ENCODE measurements at places on chromosomes 1 and 21. TPM values are rescaled to one million over a fixed set of nuclear protein-coding genes. Genes with fewer than 3 reads are reported as not detected.

Gene HES2
- 0.16 TPM for total RNA-seq

Gene DCDC2B
- not detected for total RNA-seq

Gene C4BPB
- not detected for total RNA-seq

Gene OLFML2B
- 0.94 TPM for total RNA-seq

Gene VASH2
- 35.9 TPM for total RNA-seq

Gene GBP3
- total RNA-seq = 0.94 TPM

Gene CLCA4
- not detected for total RNA-seq

Gene S1PR1
- 21.2 TPM for total RNA-seq

DNA sequence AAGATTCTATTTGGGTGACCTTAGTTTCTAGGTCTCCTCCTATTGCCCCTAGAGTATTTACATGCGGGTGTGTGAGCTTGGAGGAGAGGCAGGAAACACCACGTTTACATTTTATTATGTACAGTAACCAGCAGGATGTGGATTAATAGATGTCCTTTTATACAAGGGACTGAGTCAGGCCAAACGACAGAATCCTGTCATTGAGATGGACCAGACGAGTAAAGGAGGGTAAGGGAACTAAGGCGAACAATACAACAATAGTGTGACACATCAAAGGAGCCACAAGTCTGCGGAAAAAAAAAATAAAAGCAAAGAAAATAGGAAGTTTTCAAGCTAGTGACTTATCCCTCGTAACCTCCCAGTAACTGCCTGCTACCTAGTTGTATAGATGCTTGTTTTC is 151.1 kb downstream of the GABPA start:
- DNase-seq = no peak

DNA sequence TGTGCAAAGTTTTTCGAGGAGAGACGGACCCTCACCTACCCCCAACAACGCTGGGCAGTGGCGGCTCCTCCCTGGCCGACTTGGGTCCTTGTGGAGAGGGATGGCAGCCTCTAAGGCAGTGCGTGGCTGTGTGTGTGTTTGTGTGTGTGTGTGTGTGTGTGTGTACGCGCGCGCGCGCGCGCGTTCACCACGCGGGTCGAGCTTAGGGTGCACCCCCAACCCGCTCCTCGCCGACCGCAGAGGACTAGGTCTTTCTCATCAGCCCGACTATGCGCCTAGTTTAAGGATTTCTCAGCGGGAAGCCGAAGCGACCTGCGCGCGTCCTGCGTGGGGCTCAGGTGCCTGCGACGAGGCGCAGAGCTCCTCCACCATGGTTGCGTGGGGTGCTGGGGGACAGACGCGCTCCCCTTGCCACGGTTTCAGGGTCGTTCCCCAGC is 940 bp downstream of the SOX13 start:
- no peak for DNase-seq

DNA sequence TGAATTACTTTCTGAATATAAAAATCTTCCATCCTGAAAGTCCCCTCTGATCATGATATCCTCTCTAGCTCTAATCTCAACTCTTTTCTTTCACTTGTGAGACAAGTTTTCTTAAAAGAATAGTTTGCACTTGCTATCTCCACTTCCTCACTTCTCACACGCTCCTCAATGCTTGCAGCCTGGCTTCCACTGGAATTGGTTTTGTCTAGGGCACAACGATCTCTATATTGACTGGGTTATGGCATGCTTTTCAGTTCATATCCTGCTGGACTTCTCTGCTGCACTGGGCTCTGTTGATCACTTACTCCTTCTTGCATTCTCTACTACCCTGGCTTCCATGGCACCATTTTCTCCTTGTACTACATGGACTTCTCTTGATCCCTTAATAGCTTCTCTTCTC is 474 bp downstream of the FCRLA start:
- DNase-seq = no peak

DNA sequence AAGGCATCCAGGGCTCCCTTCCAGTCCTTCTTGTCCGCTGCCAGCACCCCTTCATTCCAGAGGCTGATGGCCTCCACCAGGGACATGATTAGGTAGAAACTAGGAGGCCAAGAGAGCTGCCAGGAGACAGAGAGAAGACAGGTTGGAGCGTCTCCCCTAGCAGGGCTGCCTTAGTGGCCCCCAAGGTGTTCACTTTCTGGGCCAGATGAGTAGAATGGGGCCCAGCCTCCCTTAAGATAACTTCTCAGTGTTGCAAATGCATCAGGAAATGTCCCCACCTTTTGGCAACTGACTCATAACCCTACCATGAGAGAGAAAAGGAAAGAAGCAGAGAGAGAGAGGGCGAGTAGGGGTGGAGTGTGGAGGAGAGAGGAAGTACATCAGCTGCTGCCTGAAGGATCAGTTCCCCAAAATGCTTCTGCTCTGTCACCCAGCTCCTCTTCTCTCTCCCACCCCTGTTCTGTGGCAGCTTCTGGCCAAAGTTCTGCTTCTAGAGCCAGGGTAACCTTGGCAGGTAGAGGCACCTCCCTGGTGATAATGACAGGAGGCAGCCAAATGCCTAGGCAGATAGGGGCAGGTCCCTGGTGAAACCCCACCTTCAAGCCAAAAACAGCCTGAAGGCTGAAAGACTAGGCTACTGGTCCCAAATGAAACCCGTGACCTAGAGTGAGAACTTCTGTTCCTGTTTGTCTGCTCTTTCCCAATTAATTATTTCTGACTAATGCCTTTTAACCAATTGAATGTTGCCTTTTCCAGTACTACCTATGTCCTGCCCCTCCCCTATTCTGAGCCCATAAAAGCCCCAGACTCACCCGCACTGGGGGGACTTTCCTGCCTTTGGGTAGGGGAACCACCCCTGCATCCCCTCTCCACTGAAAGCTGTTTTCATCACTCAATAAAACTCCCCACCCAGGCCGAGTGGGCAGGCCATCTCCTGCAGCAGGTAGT is at the start of gene NCF2:
Gene NCF2 (minus strand): TSS at position 216 of the 948 bp plus-strand sequence. CDS start 130 bp downstream, at position 86.
- no peak for DNase-seq

DNA sequence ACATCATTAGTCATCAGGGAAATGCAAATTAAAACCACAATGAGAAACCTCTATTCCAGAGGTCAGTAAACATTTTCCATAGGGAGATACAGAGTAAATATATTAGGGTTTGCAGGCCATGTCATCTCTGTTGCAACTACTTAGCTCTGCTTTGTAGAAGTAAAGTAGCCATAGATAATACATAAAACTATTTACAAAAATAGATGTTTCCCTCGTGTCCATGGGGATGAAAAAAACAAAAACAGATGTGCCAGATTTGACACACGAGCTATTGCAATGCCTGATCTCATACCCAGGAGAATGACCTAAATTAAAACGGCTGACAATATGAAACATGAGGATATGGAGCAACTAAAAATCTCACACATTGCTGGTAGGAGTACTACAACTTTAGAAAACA is 17.3 kb downstream of the LTN1 start:
- no peak for DNase-seq

DNA sequence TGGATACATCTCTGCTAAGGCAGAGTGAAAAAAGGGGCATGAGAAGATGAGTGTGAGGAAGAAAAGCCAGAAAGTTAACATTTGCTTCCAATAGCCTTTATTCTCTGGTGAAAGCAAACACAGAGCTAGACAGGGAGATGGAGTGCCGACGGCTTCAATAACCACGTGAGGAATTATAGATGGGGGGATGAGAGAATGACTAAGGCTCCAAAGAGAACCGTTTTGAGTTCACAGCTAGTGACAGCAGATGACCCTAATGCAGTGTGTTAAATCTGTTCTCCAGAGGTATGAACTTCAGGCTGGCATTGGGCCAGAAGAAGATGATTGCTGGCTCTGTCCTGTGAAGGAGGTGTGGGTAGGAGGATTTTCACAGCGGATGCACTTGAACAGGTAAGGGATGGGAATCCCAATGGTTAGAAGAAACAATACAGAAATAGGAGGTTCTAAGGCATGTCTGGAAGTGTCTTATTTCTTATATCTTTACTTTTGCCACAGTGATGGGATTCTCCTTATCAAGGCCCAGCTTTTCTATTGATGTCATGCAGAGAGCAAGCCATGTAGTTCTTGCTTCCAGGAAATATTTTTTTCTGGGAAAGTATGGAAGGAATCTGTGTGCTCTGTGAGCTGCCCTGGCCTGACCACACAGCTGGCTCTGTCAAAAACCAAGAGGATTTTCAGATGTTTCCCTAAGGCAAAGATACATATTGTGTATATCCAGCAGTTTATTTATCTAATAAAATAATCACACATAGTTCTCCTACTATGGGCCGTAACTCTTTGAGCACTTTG is 573.8 kb downstream of the LTN1 start:
- DNase-seq = no peak

- no peak for DNase-seq
These were observed 63.2 kb downstream of the SYDE2 start for GRCh38 chr1:85137660-85138059.

DNA sequence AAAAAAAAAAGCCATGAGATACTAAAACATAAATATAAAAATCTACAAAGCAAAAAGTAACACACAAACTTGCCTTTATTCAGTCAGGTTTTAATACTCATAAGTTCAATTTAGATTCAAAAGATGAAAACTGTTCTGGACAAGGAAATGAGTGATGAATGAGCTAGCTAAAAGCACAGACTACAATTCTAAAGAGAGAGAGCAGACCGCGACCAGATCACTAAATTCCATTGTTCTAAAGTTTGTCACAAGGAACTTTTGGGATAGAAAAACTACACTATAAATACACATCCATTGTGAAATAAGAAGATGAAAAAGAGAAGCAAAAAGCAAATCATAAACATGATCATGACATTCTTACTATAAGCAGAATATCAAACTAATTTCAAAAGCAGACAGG is 1.7 kb downstream of the ODF2L start:
- DNase-seq = no peak

- no peak for DNase-seq
These were observed 86.0 kb upstream of the SELENON start for GRCh38 chr1:25713961-25714360.

GRCh38 chr1:100353071-100353801 is 930 bp downstream of the CDC14A start:
- DNase-seq = no peak

DNA sequence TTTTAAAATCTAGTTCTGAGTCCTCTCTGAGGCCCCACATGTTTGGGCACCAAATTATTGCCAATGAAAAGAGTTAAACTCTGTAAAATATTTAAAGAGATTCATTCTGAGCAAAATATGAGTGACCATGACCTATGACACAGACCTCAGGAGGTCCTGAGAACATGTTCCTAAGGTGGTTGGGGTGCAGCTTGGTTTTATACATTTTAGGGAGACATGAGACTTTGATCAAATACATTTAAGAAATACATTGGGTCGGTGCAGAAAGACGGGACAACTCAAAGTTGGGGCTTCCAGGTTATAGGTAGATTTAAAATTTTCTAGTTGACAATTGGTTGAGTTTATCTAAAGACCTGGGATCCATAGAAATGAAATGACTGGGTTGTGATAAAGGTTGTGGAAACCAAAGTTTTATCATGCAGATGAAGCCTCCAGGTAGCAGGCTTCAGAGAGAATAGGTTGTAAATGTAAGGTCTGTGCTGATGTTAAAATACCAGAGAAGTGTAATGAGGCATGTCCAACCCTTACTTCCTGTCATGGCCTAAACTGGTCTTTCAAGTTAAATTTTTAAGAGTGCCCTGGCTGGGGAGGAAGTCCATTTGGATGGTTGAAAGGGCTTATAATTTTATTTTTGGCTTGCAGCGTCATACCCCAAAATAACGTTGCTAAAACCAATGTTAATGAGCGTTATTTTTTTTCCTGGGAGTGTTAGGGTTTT is 274.9 kb downstream of the NUF2 start:
- no peak for DNase-seq

DNA sequence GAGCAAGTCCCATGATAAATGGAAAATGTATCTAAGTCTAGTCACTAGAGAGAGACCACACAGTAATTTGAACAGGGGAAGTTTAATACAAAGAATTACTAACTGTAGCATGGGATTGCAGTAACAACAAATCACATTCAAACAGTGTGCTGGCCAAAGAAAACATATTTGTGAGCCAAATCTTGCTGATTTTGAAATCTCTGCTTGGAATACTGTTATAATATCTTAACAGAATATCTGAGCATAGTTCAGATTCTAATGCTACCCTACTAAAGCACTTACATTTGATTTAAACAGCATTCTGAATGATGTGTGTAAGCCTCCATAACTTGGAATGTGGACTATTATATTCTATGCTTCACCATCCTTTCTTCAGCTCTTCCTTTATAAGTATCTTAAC is 270.0 kb upstream of the BRINP3 start:
- DNase-seq = no peak

DNA sequence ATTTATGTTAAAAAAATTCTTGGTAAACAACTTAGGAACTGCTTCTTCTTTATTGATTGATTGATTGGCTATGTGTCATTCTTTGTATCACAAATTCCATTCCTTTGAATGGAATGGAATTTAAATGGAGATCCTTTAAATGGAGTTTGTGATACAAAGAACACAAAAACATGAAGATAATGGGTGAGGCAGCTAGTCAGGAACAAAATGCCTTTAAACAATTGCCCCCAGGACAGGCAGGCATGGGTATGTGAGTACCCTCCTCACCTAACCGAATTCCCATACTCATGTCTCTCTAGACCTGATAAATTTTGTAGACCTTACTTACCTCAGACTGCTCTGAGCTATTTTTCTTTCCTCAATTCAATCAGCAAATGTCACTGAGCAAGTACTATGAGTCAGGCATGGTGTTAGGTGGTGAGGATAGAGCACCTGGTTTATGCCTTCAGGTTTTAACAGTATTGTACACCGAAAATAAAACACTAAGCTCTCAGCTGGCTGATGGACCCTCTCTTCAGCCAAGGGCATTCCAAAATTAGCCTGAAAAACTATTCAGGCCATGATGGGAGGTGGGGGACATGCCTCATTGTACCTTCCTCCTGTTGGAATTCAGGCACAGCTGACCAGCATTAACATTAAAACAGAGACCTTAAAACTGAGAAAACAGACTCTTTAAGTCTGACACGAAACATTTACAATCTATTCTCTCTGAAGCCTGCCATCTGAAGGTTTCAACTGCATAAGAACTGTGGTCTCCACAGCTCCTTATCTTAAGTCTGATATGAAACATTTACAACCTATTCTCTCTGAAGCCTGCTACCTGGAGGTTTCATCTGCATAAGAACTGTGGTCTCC is 58.9 kb downstream of the OLFML3 start:
- no peak for DNase-seq

DNA sequence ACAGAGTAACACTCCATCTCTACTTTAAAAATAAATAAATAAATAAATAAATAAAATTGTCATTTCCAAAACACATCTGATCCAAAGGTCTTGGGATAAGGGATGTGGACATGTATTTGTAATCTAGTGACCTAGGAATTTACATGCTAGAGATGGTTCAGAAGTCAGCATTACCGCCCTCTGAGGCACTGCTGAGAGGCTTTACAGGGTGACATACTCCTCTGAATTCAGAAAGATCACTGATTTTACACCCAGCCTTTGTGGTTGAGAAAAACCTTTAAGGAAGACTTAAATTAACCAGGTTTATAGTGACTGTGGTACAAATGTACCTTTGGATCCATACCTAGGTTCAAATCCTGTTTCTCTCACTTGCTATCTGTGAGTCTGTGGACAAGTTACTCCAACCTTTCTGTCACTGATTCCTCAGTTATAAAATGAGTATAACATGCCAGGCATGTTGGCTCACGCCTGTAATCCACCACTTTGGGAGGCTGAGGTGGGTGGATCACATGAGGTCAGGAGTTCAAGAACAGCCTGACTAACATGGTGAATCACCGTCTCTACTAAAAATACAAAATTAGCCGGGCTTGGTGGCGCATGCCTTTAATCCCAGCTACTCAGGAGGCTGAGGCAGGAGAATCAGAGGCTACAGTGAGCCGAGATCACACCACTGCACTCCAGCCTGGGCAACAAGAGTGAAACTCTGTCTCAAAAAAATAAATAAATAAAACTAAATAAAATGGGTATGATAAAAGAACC is 20.1 kb downstream of the OSBPL9 start:
- no peak for DNase-seq

Data from occipital lobe (tissue), 3 donors.